ENCODE measurements at places on chromosomes 3 and 15.
A peak's percentile ranks its signal among the peaks of the same experiment; 100 is the strongest.

DNA sequence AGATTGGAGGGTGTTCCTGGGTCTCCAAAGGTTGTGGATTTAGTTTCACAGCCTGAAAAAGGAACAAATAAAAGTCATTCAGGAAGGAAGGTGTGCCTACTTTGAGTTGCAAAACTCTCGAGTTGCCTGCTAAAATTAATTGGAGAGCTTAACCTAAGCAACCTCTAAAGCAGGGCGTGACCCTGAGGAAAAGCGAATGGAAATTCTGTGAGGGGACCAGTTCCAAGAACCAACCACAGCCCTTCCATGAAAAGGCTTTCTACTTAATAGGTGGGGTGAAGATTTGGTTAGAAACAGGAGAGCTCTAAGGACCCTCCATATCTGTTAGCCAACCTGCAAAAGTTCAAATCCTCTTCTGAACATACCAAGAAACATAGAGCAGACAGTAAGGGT, 1.5 kb downstream of the CD80 start:
- no peak for DNase-seq

DNA sequence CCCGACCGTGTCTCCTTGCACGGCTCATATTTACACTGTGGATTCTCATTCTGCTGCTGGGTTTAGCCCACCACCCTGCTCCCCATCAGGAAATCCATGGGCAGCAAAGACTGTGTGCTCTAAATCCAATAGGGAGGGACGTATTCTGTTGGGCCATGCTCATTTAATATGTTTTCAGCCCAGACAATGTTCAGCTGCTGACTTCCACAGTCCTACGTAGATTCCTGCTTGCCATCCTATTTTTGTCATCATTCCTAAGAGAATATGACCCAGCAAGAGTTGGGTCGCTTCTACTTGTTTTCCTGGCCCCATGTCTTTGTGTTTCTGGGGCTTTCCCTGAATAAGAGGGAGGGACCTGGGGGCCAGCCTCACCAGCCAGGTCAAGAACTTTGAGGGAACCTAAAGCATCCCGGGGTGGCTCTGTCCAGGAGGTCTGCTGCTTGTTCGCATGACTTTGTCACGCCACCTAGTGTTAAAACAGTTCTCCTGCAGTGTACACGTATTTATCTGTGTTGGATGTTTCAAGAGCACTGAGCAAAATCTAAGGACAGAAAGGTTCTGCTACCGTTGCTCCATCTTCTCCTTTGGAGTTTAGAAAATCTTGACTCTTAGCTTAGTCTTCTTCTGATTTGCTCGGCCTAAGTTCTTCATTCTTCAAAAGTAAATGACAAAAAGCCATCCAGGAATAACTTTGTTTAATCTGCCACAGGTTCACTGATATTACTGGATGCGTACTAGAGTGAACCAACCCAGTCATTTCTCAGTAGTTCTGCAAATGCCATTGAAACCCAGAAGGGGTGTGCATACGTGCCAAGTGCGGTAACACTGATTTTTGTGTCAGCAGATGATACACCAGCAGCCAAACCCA, 79.8 kb upstream of the NR2E3 start:
- peak; percentile 37 for DNase-seq

DNA sequence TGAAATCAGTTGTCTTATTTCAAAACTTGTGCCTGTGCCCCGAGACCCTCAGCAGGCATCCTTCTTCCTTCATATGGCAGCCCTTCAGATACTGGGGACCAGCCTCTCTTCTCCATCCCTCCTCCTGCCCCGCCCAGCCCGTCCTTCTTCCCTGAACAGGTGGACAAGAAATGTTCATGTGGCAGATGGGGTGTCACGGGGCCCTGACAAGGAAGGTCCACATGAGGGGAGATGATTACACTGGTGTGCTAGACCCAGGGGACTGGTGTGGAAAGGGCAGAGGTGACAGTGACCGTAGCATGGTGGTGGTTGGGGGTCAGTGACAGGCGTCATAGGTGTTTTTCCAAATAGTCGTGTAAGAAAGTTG, 150.9 kb downstream of the CHDH start:
- no peak for DNase-seq

DNA sequence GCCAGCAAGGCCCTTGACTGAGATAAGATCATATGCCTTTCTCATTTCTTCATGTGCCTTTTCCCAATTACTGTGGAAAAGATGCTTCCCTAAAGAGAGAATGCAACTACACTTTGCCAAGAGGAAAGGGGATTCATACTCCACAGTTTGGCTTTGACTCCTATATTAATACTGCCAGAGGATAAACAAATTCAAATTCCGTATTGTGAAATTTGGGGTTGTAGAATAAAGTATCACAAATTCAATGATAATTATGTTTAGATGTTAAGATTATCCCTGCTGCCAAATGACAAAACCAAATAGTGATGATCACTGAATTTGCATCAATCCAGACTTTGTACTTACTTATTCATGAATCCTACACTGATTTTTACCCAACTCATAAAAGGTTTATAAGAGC, 88.5 kb upstream of the MNS1 start:
- no peak for DNase-seq

- no peak for DNase-seq
These were observed 138.4 kb downstream of the RSRC1 start for GRCh38 chr3:158248261-158248660.

- DNase-seq = no peak
These were observed 245.3 kb downstream of the FEZF2 start for GRCh38 chr3:62128051-62128450.

- no peak for DNase-seq
These were observed 7.0 kb downstream of the SCAMP5 start for GRCh38 chr15:75002398-75002797.

DNA sequence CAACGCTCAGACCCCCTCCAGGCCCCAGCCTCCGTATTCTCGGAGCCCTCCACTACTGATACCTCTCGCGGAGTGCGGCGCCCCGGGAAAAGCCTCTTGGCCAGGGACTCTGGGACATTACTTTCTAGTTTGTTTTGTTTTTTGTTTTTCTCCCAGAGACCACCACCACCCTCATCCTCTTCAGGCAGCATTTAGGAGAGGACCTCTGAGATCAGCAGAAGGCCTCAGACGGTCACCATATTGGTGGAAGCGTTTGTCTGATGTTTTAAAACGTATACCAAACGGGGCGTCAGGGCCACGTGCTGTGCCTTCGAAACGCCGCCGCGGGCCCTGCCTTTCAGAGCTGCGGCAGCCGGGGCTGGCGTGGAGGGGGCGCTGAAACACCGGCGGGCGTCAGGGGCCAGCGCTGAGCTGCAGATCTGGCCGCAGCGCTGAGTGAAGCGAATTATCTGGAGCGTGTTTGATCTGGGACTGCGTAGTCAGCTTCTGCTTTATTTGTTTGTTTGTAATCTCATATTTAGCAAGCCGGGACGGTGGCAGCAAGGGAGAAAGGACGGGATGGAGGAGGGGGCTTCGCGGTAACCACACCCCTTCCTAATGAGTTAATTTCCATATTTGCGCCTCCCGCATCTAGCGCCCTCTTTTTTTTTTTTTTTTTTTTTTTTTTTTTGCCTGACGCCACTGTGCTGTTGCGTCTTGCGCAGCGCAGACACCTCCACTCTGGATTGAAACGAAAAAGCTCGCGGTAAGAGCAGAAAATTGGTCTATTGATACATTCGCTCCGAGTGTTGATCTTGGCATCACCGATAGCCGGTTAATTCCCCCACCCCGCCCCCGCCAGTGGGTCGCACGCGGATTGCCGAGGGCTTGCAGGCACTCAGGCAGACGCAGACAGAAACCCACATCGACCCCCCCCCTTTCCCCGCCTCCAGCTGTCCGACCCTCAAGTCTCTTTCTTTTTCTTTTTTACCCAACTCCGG, 14.9 kb downstream of the SOX2 start:
- no peak for DNase-seq

DNA sequence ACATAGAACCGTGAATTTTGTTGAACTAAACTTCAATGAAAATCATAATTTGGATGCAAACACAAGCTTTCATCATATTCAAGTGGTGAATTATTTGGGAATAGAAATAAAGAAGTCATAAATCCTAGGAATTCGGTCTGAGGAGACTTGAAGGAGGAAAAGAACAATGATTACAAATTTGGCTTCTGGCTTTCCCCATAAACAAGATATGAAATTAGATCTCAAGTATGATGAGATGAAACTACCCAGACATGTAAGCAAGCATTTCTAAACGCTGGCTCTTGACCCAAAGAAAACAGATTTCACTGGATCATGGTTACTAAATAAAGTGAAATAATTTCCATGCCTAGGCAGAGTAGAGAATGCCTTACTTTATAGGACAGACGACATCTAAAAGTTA, 146.9 kb upstream of the LRTM1 start:
- no peak for DNase-seq

DNA sequence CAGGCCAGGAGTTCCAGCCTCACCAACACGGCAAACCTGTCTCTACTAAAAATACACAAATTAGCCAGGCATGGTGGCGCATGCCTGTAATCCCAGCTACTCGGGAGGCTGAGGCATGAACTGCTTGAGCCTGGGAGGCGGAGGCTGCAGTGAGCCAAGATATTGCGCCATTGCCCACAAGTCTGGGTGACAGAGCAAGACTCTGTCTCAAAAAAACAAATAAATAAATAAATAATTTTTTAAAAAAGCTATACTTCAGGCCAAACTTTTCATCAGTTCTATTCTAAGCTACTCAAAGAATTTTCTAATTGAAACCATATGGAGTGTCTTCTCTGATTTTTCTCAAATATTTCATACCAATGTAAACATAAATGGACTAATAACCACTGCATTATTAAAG, 43.5 kb downstream of the PHC3 start:
- no peak for DNase-seq

GRCh38 chr3:108031895-108032294, 58.9 kb downstream of the CD47 start:
- no peak for DNase-seq

Measured in CMK (cell line).